ENCODE measurements at places on chromosomes 7 and 10.

DNA sequence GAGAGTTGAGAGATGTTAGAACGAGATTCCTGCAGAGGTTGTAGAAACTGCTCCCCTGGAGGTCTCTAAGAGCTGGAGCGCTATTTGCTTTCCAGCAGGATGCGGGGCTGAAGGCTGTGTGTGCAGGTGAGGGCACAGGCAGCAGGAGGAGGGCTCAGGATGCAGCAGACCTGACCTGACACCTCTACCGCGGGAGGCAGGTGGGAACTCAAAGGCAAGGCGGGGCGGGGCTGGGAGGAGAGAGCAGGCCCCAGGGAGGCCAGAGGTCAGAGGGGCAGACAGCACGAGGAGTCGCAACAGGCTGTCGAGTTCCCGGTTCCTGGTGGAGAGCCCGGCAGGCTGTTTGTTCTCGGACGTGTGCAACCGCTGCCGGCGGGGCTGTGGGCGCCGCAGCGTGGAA is 7.9 kb upstream of the CRTAC1 start:
- DNase-seq, result no peak

GRCh38 chr10:129897871-129898626 is 66.0 kb downstream of the EBF3 start:
- DNase-seq, result no peak

DNA sequence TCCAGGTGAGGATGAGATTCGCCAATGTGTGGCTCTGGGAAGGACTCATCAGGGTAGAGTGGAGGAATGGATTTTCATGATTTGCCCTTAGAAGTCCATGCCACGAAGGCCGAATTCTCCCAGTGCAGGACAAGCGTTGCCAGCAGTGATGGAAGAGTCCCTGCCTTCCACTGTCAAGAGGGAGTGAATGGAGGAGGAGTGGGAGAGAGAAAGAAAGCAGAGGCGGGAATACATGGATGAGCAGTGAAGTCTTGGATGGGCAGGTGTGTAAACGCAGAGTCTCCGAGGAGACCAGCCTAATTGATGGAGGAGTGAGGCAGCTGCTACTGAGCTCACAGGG is 419.2 kb downstream of the GLRX3 start:
- no peak for DNase-seq

- no peak for DNase-seq
Measured at GRCh38 chr7:45174328-45174610, 16.7 kb downstream of the RAMP3 start.

GRCh38 chr10:28807760-28808613 is 130.7 kb downstream of the BAMBI start:
- no peak for DNase-seq

DNA sequence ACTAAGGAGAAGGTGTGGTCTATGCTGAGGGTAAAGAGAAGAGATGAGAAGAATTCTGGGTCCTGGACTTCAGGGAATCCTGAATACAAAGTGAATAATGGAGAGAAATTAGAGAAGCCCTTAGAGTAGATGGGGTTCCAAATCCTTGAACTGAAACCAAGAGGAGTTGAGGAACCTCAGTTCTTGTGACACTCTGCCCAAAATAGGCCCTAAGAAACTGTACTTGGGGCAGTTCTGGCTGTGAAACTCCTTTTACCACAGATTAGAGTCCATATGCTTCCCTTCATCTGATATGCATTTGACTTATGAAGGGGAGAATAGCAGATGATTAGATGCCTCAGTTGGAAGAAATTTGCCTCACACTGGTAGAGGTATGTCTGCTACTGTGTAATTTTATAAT is 19.0 kb downstream of the TES start:
- no peak for DNase-seq

- DNase-seq, result no peak
Measured at GRCh38 chr10:129278686-129279085, 188.4 kb upstream of the MGMT start.

GRCh38 chr7:38658921-38659320 is 27.7 kb upstream of the AMPH start:
- DNase-seq, result no peak

DNA sequence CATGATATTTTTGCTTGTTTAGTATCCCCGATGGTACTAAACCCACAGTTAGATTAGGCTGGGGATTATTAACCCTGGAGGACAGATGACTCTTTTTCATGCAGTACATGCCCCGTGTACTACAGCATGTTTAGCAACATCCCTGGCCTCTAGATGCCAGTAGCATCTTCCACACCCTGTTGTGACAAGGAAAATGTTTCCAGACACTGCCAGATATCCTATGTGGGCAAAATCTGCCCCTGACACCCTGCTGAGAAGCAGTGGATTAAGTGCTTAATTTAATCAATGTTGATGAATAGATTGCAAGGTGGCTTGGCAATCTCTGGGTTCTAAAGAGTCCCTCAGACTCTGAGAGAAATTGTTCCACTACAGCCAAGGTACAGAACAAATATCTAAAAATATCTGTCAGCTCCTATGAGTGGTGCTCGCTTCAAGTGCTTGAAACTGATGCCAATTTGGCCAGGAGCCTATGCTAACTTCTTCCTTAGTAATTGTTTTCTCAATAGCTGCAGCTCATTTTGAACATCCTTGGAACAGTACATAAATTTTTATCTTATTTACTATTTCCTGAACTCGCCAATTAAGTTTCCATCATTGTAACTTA is 247.0 kb downstream of the SORCS1 start:
- DNase-seq, result no peak

DNA sequence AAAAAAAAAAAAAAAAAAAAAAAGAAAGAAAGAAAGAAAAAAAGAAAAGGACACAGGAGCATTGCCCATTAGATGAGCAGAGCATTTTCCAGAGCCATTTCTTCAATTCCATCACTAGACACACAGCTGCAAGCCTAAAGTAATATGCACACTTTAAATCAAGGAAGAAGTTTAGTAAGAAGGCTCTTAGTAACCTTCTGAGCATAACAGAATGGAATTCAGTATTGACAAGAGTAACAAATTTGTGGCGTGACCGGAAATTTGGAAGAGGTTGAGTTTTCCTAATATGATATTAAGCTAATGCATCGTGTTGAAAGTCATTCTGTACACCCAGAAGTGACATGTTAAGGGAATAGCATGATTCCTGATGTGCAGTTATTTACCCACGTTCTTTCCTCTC is 35.3 kb downstream of the SMURF1 start:
- no peak for DNase-seq

DNA sequence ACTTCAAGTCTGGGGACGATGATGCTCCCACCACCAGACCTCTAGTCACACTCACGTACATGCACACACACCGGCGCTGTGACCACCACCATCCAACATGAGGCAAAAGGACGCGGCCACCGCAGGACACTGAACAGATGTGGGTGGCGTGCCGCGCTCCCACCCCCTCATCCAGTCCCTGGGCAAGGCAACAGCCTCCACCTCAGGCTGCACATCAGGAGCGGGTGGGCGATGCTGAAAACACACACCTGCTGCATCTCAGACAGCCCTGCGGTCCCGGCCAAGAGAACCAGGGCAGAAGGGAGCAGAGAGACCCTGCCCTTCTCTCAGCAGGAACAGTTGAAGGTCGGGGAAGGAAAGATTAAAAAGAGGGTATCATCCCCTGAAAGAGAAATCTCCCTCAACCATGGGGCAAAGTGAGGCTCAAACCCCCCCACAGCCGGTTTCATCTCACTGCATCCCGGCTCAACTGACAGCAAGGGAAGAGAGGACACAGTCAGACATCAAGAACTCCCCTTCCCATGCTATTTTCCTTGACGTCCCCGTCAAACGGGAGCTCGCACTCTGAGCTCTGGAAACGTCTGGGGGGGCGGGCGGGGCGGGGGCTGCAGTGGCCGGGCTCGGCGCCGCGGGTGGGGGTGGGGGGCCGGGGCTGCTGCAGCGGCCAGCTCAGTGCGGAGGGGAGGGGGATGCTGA is 1.1 kb downstream of the CAMK2G start:
- DNase-seq, result no peak

- no peak for DNase-seq
Measured at GRCh38 chr10:62239994-62240393, 28.6 kb downstream of the RTKN2 start.

DNA sequence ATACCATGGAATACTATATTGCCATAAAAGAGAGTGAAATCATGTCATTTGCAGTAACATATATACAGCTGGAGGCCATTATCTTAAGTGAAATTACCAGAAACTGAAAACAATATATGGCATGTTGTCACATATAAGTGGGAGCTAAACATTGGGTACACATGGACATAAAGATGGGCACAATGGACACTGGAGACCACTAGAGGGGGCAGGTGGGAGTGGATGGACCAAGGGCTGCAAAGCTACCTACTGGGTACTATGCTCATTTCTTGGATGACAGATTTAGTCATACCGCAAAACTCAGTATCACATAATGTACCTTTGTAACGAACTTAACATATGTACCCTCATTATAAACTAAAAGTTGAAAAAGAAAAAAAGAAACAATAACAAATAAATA is 1167.6 kb downstream of the NXPH1 start:
- DNase-seq, result no peak

DNA sequence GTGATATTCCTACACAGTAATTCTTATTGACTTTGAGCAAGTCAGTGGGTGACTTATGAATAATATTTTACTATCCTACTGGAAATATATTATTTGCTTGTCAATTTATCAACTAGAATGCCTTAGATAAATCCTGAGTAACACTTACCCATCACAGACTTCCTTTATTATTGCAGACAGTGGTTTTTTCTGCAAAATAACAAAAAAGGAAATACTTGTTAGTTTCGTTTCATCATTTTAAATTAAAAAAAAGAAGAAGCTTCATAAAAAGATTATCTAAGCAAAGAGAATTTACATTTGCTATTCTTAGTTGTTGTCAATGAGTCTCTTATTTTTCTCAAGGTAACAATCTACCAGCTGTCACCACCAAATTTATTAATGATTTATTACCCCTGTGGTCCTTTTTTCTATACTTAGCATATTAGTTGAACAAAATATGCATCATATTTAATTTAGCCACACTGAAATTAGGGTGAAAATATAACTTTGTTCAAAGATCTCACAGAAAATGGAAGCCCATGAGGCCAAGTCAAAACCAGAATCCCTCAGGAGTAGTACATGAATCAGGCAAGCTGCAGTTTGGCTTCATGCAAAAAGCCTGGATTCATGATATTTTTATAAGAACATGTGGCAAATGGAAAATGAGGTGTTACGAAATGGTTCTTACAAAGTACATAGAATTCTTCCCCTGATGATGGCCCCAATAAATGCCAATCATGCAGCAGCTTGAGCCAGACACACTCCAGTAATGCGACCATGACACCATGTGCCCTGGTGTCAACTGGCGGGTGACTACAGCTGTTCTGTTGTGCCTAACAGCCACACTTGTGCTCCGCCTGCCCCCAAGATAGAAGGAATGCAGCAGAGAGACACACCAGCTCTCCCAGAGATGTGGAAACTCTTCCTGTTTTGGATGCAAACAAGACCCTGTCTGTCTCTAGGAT is 132.6 kb downstream of the ELMO1 start:
- DNase-seq, result no peak

DNA sequence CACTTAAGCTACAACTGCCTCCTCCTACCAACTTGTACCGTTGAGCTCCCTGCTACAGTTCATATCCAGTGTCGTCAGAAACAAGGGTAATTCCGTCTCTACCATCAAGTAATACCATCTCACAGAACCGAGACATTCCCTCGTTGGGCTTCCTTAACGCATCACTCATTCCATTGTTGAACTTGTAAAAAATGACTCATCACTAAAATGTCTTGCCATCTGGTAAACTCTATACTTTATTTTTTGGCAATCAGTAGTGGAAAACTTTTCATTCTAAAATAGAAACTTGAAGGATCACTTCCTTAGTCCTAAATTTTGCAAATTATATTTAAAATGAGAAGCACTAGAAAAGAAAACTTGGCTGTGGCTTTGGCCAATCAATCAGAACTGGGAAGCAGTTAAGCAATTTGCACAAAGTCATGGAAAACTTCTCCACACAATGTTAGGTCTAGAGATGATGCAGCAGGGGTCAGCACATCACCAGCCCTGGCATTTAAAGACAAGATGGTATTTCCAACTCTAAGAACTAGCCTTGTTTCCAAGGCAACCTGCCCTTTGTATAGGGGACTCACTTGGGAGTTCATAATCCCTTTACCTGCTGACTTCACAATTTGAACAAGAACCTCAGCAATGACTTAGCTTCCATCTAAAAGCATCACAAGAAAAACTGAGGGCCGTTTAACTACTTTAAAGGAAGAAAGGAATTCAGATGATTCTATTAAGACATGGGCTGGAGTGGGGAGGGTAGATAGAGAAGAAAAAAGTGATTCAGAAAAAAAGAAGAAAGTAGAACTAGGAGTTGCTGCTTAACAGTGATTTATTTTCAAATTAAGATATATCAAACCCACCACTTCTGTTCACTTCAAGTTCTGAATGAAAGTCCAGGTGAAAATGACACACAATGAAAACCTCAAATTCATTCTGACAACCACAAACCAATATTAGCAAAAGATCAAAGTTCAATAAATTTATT is 288.1 kb downstream of the PARD3 start:
- peak; percentile 83 for DNase-seq

DNA sequence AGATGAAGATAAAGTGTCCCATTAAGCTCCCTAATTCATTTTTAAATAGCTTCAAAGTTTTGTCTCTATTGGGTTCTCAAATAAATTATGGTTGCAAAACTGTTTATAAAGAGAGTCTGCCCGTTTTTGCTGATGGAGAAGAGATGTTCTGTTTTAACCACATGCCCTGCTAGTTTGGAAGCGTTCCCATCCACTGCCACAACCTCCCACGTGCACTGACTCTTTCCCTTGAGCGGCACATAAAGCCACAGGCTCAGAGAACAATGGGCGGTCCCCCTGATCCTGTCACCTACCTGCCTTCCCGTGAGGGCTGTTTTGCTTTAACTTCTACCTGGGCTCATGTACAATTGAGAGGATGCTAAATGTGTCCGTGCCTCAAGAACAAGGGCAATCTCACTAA is 65.5 kb downstream of the CPVL start:
- DNase-seq, result no peak

- DNase-seq, result no peak
Measured at GRCh38 chr7:114155116-114156110, 236.6 kb upstream of the PPP1R3A start.

GRCh38 chr7:36021917-36022550 is 131.0 kb upstream of the EEPD1 start:
- no peak for DNase-seq

- DNase-seq, result no peak
Measured at GRCh38 chr7:37756797-37757551, 73.4 kb downstream of the GPR141 start.

- no peak for DNase-seq
Measured at GRCh38 chr10:59709395-59710125, at the start of gene SLC16A9. Gene SLC16A9, minus strand, starts transcription at chr10:59709850. Its CDS starts 25,559 bp downstream, at chr10:59684291.

- DNase-seq, result no peak
Measured at GRCh38 chr10:44552726-44553125, 167.8 kb upstream of the CXCL12 start.

DNA sequence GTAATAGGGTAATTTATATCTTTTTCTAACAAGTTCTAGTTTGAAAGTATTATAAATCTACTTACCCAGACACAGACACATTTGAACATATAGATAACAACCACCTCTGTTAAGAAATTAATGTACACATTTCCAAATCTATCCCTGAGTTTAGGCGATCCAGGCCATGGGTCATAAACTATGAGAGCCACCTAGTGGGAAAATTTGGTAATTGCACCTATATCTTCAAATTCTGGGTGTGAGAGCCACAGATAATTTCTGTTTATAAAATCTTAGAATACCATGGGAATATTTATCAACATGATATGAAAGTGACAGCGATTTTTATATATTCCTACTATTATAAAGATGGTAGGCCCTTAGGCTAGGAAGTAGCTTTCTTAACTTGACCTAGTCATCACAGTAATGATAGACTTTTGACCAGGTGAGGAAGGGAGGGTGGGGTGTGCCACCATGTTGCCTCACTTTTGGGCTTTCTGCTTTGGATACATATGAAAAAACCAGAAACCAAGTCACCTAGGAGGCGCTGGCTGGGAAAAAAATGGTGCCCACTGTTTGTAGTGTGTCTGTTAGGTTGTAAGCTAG is 8.0 kb upstream of the EPHA1 start:
- no peak for DNase-seq
